ENCODE measurements at places on chromosomes 5 and 9.

DNA sequence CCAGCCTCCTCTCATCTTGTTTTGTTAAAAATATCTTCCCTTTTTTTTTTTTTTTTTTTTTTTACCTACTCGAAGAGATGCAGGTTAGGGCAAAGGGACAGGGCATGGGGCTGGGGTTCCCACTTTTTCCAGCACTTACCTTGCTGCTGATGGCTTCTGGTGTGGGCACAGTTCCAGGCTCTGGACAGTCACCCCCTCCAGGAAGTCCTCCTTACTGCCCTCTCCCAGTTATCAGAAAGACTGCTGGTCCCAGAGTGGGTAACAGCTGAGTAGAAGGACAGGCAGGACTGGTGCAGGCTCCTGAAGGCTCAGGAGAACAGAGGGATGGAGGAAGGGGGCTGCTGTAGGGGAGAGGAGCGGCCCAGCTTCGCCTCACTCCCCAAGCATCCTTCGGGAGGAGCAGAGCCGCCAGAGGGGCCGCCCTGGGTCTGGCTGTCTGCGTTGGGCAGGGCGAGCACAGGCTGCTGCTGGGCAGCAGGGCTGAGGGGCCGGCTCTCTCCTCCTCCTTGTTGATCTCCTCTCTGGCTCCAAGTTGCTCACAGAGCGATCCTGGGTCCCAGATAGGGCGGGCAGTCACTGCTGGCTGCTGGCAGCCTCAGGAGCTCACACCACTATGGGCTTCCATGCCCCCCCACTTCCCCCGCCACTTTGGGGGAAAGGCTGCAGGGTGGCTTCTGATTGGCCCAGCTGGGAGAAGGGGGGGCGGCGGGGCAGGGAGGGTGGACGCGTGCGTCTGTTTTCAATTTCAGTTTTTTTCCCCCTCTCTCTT lies at the start of gene PDGFRB:
PDGFRB (minus strand) TSS at position 588 of the 769 bp plus-strand sequence. CDS start 18,798 bp downstream, outside the sequence.
- DNase-seq, result peak; percentile 34

GRCh38 chr5:36214436-36214835 lies 27.3 kb downstream of the NADK2 start:
- DNase-seq, result no peak

- no peak for DNase-seq
Observed at GRCh38 chr9:131320031-131320685, 30.6 kb downstream of the PLPP7 start.

DNA sequence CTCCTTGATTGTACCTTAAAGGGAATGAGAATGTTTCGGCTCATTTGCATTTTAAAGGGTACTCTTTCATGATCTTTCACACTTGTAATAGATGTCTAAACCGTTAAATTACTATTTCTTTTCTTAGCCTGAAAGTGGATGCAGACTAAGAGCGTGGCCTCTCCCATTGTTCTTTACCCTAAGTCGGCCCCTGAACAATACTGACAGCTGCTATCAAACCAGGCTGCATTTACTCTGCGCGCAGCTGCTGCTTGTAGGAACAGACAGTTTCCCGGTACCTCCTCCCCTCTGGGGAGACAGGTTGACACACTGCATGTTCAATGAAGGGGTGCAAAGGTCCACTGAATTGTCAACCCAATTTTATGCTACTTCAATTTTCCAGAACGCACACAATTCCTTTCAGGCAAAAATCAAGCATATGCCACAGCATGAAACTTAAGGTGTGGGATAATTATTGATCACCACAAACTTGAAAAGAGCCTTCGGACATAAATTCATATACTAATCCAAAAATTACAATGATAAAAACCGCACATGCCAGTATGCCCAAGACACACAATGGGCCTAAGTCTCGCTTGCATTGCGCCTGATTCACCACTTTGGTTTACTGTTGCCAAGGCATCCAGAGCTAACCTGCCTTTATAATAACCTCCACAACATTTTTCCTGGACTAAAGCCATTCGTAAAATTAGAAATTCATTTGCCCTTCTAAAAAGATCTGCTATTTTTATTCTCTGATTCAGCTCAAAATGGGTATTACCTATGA lies 39.7 kb downstream of the TLE1 start:
- no peak for DNase-seq

GRCh38 chr5:74326571-74327338 lies 313.8 kb downstream of the ENC1 start:
- DNase-seq, result peak; percentile 13

DNA sequence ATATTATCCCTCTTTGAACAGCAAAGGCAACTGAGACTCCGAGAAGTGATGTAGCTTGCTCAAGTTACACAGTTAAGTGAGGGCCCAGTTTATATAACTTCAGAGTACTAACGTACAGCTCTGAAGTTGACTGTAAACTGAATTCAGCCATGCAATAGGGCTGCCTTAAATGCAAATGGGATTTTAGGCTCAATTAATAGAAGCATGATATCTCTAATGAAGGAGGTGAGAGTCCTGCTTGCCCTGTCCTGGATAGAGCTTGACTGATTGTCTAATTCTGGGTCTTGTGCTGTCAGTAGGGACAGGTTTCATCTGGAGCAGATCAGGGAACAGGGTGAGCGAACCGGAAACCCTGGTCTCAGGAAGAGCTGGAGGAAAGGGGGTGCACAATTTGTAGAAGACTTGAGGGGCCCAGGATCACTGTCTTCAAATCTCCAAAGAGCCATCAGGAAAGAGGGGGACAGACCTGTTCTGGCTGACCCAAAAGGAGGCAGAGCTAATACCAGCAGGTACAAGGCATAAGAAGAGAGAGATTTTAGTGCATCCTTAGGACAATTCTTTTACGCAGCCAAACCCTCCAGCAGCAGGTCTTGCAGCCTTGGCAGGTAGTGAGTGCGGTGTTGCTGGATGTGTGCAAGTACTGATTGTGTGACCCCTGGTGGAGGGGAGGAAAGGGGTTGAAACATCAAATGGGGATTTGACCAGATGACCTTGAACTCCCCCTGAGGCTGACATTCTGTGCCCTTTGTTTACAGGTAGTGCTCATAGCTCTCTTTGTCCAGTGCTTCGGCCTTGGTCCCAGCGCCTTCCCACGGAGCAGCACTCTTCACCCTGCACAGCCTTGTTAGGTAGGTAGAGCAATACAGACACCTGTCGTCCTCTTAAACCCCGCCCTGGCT lies 13.0 kb downstream of the GSN start:
- no peak for DNase-seq

DNA sequence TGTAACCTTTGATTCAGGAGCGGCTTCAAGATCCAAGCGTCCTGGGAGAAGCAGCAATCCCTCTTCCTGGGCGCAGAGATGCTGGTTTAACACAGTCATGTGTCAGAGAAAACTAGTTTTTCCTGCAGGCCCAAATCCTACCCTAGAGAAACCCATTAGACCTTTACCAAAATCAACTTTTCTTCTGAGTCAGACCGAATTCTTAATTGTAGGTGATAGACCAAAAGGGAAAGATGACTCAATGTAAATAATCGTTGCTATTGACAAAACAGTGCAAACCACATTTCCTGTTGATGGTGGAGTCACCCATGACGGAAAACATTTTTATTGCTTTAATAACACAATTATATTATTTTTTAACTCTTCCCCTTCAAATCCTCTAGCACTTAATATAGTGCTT lies 40.1 kb downstream of the SLC1A1 start:
- no peak for DNase-seq

- no peak for DNase-seq
Observed at GRCh38 chr5:140632366-140633020, 482 bp downstream of the CD14 start.

DNA sequence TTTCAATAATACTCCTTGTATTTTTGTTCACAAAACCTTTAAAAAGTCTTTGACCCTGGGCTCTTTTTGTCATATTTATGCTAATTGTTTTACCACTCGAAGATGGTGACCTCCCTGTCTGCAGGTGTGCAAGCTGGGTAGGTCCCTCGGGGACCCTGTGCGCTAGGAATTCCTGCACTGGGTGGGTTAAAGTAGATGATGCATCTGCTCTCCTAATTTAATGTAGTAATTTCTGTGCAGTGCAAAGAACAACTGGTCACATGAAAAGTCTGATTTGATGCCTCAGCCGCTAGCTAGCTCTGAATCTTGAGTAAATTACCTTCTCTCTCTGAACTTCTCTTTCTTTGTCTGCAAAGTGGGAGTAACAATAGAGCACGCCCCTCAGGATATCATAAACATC lies 139.1 kb upstream of the OTULINL start:
- no peak for DNase-seq

DNA sequence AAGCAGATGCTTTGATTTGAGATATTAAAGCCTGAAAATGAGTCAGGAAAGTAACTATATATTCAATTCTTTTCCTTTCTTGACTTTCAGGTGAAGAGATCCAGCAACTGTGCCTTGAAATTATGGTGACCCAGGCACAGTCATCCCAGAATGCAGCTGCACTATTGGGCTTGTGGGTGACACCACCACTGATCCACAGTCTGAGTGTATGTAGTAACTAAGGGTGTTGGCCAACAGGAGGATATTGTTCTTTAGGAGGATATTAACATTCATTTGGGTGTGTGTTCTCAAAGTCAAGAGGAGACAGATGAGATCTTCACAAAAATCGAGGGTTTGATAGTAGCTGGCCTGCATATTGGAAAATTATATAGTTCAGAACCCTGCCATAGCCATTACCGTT lies 53.2 kb downstream of the HACD4 start:
- no peak for DNase-seq

- DNase-seq, result no peak
Observed at GRCh38 chr5:115084246-115084793, 85.4 kb downstream of the TRIM36 start.

DNA sequence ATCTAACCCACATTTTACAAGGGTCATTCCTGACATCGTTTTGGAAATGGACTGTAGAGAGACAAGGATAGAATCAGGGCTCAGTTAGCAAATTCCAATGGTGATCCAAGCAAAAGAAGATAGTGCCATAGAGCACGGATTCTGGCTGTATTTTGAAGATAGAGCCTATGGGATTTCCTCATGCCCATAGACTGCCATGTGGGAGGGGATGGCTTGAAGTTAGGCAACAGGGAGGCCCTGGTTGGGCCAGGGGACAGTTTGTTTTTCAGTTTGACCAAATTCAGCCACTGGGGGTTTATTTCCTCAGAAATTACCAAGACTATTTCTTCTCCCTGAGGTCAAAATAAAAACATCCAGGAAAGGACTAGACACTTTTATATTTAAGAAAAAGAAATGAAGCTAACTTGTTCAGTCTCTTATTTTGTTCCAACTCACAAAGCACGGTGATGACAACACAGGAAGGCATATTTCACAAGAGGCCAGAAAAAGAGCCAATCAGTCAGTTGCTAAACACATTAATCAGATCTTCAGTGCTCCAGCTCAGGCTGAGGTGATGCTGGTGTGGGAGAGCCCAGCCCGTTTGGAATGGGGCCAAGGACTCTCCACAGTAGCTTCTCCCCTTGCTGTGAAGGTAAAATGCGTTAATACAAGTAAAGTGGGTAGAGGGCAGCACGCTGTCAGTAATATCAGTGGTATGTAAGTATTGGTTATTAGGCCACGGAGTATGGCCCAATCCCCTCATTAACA lies 4.4 kb upstream of the DCTN4 start:
- DNase-seq, result no peak

- no peak for DNase-seq
Observed at GRCh38 chr9:109258481-109259302, 62.2 kb downstream of the EPB41L4B start.

DNA sequence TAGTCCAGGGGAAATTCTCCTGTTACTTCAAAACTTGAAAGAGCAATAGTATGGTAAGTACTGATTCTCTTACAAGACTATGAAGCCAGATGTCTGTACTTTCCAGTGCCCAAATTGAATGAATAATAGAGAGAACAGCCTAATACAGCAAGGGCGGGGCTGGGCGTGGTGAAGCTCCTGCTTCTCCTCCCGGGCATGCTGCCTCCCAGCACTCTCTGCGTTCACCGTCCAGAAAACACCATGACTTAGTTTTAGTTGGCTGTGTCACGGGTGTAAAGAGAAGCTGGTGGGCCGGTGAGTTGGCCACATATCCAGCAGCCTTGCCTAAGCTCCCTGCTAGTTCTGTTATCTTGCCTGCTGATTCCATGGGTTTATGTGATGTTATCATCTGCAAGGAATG lies 40.7 kb upstream of the ADAMTS2 start:
- DNase-seq, result no peak

GRCh38 chr9:127644146-127644827 lies 32.2 kb downstream of the STXBP1 start:
- no peak for DNase-seq

DNA sequence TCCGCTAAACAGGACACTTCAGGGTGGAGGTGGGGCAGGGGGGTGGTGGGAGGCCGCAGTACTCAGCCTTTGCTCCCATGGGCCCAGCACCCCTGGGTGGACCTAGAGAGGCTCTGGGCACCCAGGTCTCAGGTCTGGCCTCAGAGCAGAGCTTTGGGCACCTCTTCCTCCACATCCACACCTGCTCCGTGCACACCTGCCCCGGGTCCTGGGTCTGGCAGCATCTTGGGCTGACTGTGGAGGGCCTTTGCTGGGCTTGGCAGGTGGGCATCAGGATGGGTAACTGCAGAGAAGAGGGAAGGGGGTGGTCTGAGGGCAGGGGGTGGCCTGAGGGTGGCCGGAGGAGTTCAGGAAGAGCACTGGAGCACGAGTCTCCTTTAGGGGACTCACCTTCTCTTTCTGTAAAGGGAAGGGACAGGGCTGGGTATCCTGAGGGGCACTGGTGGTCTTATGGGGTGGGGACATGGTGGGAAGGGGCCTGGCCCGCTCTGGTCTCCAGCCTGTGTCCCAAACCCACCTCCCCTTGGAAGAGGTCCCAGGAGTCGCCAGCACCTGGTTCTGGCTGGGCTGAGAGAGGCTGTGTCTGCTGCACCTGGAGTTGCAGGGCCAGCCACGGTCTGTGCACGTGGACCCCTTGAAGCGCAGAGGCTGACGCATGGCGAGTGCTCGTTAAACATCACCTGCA lies 106.7 kb upstream of the IER5L start:
- no peak for DNase-seq

GRCh38 chr5:57524348-57525060 lies 41.9 kb upstream of the ACTBL2 start:
- no peak for DNase-seq

- no peak for DNase-seq
Observed at GRCh38 chr9:80874276-80874675, 815.1 kb downstream of the TLE1 start.

- DNase-seq, result no peak
Observed at GRCh38 chr5:95644351-95645042, 2.1 kb upstream of the RFESD start.
